ENCODE measurements at places on chromosomes 3 and 15.
A peak's percentile ranks its signal among the peaks of the same experiment; 100 is the strongest.

DNA sequence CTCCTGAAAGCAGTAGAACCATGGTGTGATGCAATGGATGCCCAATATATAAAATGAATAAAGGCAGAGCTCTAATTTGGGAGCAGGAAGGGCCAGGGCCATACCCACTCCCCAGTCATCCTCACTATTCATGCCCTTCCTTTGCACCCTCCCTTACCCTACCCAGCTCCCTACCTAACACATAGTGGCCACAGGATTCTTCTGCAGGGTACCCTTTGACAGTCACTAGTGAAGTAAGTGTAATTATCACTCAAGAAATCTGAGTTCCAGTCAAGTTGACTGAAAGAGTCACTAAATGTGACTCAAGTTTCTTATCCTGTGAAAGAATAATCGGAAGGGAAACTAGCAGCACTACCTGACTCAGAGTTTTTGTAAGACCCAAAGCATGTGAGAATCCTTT, 69.2 kb downstream of the RASA2 start:
- no peak for DNase-seq

DNA sequence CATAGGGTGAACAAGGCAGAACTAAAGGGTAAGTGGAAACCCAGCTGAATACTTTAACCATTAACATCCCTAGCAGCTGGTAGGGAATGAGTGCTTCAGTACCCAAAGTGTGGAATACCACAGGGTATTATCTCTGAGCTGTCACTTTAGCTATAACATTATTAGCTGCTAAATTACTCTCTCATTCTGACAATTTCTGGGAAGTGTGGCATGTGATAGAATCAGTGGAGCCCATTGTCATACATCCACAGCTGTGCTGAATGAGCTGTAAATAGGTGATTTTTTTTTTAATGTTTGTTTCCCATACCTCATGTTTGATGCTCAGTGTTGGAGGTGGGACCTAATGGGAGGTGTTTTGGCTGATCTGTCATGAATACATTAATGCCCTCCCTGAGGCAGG, 894.3 kb downstream of the DIPK2A start:
- no peak for DNase-seq

DNA sequence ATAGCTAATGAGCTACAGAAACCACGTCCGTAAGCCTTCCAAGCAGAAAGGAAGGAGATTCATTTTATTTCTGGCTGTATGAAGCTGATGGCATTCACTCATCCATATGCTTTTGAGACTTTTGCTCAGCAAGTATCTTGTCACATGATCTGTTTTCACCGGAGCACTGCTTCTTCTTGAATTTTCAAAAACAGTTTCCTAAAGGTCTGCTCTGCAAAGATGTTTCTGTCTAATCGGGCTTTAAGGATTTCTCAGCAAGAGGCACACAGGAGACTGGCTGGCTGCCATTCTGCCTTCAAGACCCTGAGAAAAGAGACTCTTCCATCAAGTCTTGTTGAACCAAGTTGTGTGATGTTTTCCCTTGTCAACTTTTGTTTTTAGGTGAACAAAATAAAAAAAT, 289.6 kb upstream of the LYSMD4 start:
- DNase-seq, result no peak

- DNase-seq, result no peak
Observed at GRCh38 chr3:79310016-79310415, 457.8 kb downstream of the ROBO1 start.

GRCh38 chr3:144142151-144142840, 170.7 kb downstream of the DIPK2A start:
- DNase-seq, result peak; percentile 46

- DNase-seq, result peak; percentile 14
Observed at GRCh38 chr3:185992831-185993374, 55.1 kb upstream of the TRA2B start.

DNA sequence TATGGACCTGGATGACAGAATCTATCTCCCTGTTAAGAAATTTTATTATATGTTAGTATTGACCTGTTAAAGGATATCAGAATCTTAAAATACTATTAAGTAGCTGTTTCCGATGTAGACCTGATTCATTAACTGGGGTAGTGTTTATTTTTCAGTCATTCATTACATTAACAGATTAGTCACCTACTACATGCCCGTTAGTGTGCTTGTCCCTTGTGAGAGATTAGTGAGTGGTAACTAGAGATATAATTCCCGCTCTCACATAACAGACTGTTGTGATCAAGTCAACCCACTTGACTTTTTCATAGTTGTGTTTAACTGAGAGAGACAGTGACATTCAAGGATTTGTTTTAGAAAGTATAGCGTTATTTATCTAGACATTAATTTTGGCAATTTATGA, 166.8 kb downstream of the TCF12 start:
- no peak for DNase-seq

DNA sequence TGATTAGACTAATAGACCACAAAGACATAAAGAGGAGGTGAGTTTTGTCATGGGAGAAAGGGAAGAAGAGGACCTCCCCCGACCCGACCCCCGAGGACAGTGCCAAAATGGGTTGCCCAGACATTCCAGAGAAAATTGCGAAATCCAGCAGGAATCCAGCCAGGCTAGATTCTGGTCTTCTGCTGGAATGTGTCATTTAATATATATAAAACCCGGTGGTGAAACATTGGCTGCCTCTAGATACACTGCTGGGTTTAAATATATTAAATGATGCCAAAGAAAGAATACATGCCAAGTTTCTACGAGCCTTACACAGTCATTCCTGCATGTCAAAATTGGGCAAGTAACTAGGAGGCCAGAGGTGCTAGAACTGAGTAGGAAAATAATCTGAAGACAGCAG, 45.3 kb upstream of the SPESP1 start:
- peak; percentile 26 for DNase-seq

GRCh38 chr3:126439346-126439967, 36.2 kb downstream of the ZXDC start:
- no peak for DNase-seq

- no peak for DNase-seq
Observed at GRCh38 chr3:135760581-135760980, 204.9 kb upstream of the PPP2R3A start.

GRCh38 chr3:24259901-24260512, 234.6 kb downstream of the THRB start:
- DNase-seq, result no peak

DNA sequence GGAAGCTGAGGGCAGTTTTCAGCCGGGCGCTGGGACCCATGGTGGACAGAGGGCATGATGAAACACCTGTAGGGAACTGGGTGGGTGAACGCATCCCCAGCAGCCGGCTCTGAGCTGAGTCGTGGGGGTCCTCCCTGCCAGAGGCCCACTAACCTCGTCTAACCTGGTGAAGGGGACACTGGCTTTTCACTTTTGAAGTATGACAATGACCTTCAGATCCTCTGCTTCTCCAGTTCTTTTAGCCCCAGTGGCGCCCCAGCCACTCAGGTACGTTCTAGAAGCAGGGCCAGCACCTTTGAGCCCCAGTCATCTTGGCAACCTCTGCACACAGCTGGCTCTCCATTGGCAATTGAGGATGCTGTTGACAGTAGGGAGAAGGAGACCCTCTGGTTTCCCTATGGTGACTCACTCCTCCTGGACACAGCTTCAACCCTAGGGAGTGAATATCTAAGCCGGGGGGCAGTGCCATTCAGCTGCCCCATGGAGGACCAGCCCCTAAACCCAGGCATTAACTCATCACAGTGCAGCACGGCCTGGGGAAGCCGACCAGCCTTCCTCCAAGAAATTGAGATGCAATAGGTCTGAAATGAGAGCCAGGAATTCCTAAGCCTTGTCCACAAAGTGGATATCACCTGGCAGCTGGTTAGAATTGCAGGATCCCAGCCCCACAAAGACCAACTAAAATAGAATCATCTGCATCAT, 46.1 kb downstream of the CMTM6 start:
- no peak for DNase-seq

GRCh38 chr3:106631373-106632108, 745.7 kb upstream of the CCDC54 start:
- DNase-seq, result no peak

DNA sequence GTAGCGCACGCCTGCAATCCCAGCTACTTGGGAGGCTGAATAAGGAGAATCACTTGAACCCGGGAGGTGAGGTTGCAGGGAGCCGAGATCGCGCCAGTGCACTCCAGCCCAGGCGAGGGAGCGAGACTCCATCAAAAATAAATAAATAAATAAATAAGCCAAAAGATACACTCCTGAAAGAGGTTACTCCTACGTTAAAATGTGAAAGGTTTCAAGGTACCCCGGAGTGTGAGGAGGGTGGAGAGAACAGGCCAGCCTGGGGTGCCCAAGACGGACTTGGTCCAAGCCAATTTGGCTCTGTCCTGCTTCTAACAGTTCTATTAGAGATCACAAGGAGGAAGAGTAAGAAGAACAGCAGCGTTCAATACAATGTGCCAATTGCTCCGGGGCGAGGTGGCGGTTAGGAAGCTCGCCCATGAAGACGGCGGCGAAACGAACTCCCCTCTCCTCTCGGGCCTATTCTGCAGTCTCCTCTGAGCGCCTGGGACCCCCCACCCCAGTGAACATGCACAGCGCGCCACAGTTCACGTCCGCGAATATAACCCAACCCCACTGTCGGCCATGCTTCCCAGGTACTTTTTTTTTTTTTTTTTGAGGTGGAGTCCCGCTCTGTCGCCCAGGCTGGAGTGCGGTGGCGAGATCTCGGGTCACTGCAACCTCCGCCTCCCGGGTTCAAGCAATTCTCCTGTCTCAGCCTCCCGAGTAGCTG, 942 bp downstream of the ELP6 start:
- DNase-seq, result peak; percentile 36

GRCh38 chr15:77025941-77026411, 31.1 kb downstream of the PSTPIP1 start:
- DNase-seq, result no peak

DNA sequence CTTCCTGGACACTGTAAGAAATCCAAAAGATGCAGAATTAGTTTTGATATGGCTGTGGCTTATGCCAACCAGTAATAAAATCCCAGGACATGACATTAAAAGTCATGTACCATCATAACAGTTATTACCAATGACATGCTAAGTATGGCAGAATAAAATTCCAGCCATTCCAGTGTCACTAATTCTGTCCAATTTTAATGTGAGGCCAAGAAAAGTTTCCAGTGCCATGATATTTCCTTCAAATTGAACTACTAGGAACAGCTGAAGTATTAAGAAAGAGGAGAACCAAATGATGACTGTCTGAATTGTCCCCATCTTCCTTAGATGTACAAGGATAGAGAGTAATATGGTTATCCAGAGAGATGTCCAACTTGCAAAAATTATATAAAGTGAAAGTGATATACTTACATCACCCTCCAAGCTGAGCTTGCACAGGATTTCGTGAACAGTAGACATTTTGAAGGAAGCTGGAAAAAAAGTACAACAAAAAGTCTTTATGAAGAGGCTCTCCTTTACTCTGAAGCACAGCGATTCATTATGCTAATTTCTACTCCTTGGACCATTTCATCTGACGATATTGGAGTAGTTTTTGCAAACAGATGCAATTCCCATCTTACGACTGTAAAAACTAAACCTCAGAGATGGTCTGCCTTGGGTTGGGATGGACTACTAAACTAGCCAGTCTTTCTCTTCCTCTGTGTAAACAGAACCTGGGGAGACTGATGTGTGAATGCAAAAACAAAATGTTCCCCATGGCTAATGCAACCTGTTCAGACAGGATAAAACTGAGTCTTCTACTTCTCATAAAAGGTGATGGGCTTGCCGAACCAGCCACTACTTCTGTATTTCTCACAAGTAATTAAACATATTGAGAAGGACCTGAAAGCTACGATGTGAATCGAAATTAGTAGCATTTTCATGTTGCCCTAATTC, 11.9 kb downstream of the ANXA2 start:
- DNase-seq, result no peak

DNA sequence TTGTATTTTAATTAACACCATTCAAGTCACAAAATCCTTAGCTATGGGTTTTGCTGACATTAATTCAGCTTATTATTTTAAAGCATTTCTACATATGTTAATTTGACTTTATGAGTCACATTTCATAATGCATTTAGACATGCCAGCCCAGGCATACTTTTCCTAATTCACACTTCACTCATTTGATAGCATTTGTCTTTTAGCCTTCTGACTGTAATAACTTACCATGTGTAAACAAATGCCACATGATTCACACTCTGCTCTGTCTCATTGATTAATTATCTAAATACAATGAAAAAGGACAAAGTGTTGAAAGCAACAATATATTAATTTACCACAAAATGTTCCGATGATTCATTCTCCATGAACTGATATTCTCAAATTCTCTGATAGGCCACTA, 927.8 kb upstream of the EPHA6 start:
- no peak for DNase-seq

- DNase-seq, result no peak
Observed at GRCh38 chr3:16932877-16933276, 48.1 kb downstream of the PLCL2 start.

DNA sequence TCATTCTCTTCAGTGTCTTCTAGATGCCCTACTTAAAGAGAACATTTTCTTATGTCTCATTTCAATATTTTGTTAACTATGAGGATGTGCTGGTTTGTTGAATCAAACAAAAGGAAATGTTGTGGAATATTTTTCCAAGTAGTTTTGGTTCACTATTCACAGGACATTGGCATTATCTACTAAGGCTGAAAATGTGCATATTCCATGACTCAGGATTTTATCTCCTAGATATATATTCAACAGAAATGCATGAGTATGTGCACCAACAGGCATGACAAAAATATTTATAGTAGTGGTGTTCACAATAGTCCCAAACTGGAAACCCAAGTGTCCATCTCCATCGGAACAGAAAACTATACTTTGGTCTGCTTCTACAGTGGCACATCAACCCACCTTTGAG, 16.7 kb upstream of the NR1I2 start:
- no peak for DNase-seq

GRCh38 chr15:58541410-58542087, 109.8 kb downstream of the LIPC start:
- no peak for DNase-seq

DNA sequence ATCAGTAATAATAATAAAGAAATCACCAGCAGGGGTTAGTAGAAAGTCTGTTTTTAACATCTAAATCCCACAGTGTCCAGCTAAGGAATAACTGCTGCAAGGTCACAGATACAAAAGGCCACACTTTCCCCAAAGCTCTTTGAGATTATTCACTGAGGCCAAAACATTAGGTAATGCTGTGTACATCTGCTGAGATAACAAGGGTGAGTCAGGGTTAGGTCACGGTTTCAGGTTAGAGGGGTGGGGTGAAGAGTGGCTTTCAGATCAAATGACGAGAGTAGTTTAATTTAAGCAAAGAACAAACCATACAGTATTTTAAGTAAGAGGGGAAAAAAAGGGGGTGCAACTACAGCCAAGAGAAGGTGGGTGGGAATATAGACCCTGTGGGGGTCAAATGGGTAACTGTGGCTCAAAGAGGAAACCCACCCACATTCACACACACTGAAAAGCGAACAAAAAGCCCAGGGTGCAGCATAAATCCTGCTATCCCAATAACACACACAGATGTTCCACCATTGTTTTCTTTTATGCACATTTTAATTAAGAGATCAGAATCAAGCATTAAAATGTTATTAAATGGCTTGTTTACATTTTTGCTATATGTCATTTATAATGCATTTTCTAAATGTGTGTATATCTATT, 412.9 kb downstream of the TIGIT start:
- DNase-seq, result no peak

GRCh38 chr3:165210132-165210531, 13.9 kb upstream of the SLITRK3 start:
- DNase-seq, result no peak

GRCh38 chr15:82572986-82573385, 32.7 kb upstream of the RPS17 start:
- DNase-seq, result no peak
